IPS DF 19.7 (cell line): ENCODE measurements at places on chromosomes 1 and 21.

GRCh38 chr1:42319871-42320484, 15.1 kb downstream of the FOXJ3 start:
- DNase-seq = no peak

GRCh38 chr1:68429233-68429808, 20.4 kb downstream of the RPE65 start:
- no peak for DNase-seq

- DNase-seq = no peak
These were observed 11.9 kb downstream of the RPL5 start for GRCh38 chr1:92843429-92844352.

DNA sequence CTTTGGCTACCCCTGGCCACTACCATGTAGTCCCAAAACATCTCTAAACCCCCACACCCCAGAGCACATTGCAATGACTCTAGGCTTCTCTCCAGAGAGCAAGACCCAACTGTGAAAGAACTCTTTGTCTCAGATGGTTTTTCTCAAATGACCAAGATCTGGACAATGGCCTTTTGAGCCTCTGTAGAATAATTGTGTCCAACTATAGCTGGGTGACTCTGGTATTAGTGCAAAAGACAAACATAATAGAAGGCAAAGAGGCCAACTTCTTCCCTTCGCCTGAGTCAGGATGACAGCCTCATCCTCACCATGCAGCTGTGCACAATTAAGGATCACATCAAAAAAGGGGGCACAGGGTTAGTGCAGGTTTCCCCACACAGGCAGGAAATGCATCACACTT, 139.6 kb downstream of the BRINP2 start:
- no peak for DNase-seq

DNA sequence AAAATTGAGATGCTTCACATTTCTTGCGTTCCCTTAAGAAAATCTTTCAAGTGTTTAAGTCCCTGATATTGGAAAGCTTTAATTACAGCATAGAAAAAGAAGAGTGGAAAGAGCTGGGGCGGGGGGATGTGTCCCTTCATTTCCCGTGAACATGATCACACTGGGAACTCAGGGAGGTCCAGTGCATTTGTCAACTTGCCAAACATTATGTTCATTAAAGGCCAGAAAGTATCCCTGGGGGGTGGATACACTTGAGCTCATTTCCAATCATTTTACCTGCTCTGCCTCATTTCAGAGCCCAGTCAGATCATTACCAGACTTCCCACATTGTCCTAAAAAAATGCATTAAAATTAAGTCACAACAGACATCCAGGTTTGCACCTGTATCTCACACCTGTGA, 123.6 kb upstream of the KCNJ15 start:
- no peak for DNase-seq

- no peak for DNase-seq
These were observed 847 bp upstream of the RORC start for GRCh38 chr1:151832318-151832980.

DNA sequence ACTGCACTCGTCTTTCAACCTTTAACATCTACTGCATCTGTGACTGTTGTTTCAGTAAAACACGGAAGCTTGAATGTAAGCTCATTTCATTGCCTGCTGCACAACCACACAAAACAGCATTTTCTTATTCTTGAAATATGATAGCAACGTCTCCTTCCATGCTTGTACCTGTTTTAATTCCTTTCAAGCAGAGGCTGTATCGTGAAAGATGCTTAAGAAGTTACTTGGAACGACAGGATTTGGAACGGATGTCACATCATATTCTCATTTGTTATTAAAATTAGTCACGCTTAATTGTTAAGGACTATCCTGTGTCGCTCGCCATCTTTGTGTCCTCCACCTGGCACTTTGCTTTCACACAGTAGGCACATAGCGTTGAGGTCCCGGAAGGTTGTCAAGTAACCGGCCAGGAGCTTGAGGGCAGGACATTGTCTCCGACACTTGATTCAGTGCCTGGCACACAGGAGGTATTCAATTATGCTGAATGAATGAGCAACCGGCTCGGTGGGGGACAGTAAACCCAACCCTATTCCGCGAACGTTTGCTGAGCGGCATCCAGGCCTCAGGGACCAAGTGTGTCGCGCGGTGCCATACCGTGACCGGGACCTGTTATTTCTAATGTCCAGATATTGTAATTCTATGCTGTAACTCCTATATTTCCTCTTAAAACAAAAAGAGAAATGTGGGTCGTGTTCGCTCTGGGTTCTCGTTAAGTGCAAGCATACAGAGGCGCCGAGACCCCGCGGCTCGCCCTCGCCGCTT, 499 bp upstream of the SH3GLB1 start:
- DNase-seq = no peak

- DNase-seq = no peak
These were observed 189.1 kb upstream of the POU3F1 start for GRCh38 chr1:38235705-38236104.

DNA sequence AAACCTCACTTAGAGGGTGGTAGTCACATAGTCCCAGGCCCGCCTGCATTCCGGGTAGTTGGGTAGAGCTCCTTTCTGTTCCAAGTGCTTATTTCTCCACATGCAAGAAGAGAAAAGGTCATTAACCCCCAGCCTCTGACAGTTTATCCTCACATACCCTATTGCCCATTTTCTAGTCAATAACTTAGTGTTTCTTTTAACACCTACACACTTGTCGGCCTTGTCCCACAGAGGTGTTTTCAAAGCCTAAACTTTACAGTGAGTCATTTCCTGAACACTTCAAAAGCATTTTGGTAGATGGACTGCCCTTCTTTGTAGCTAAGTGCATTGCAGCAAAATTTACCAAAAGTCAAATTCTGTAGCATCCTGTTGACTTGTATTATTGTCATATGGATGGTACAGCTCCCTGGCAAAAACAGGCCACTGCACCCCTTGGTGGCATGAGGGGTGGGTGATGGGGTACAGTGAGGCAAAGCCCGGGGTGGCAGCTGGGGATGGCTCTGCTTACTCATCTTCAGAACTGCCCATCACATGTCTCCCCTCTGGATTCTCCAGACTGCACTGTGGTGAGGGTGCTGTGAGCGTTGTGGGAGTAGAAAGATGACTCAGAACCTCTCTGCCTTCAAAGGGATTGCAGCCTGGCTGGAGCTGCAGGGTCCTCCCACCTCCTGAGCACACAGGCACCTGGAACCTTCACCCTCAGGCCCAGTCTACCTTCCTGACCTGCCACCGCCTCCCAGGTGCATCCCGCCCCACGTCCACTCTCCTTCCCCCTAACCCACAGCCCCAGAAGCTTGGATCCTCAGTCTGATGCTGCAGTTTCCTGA, 45.8 kb upstream of the DMRTB1 start:
- DNase-seq = no peak

DNA sequence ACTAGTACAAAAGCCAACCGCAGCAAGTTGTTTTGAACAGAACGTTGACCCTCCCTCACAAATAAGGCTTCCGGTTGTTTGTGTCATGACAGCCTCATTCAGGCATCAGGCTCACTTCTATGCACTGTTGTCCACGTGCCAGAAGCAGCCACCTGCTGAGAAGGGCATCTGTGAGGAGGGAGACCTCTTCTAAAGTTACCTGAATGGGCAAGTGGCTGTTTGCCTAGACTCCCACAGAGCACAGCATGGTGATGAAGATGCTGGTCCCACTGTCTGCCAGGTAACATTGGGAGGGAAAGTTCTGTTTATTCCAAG, 176.1 kb downstream of the CLIC6 start:
- DNase-seq = no peak

DNA sequence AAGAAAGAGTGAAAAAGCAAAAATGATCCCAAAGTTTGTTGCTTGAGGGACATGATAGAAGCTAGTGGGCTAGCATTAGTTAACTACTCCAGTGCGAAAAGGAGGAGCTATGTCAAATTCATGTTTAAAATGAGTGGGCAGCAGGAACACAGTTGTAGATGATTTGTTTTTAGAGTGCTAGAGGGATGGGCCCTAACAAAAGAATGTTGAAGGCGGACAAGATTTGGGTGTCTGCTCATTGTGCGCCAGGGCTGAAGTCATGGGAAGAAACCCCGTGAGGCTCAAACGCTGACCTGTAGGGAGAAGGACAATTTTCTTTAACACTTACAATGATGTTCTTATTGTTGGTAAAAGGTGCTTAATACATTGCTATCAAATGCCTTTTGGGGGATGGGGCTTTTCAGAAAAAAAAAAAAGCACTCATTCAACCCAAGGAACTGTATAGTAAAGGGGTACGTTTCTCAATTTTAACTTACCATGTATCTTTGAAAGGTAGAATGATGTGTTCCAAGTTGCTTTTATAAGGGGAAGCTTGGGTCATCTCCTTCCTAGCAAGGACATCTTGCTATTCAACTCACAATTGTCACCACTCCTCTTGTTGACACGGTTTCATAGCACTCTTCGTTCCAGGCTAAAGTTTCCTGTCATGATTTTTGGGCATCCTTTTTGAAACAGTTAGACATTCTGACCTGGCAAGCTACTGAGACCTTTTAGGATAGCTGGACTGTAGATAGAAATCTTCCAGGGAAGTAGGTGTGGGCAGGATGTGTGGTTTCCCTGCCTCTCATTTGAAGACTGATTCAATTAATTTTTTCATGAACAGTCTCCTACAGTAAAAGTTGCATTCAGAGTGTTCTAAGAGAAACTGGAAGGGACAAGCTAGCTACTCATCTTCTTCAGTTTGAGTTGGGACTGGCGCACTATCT, 53.0 kb upstream of the CNN3 start:
- DNase-seq = no peak

- no peak for DNase-seq
These were observed 454.3 kb downstream of the AJAP1 start for GRCh38 chr1:5108740-5109139.

- no peak for DNase-seq
These were observed 501.6 kb downstream of the NPHP4 start for GRCh38 chr1:5490635-5491034.

DNA sequence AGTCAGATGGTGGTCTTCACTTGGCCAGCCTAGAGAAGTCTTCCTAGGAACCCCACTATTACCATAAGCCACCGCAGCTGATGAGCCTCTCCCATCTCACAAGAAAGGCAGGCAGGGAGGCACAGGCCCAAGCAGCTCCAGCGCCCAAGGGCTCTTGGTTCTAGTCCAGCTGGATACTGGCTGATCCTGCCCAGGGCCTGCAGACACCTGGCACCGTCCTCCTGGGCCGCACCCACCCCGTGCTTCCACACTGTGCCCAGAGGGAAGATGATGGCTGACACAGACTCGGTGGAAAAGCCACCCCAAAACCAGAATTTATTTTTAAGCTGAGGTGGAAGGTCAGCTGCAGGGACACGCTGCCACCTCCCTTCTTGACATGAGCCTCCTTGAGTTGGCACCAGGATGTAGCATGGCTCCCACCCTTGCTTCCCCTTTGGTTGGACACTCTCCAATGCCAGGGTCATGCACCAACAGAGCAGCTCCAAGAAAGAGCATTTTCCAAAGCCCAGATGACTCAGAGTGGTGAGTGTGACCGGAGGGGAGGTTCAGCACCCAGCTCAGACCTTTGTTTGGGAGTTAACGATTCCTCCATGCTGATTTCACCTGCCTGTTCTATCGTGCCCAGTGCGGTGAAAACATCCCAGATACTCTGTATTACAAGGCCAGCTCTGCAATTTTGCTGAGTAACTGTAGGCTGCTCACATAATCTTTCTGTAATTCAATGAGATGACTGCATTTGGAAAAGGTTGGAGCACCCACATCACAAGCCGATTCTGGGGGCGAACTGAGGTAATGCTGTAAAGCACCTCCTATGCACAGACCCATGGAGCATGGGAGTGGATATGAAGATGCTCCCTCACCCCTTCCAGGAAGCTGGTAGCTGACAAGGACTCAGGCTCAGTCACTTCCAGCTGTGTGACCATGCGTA, 63.1 kb upstream of the SLC2A1 start:
- DNase-seq = no peak

DNA sequence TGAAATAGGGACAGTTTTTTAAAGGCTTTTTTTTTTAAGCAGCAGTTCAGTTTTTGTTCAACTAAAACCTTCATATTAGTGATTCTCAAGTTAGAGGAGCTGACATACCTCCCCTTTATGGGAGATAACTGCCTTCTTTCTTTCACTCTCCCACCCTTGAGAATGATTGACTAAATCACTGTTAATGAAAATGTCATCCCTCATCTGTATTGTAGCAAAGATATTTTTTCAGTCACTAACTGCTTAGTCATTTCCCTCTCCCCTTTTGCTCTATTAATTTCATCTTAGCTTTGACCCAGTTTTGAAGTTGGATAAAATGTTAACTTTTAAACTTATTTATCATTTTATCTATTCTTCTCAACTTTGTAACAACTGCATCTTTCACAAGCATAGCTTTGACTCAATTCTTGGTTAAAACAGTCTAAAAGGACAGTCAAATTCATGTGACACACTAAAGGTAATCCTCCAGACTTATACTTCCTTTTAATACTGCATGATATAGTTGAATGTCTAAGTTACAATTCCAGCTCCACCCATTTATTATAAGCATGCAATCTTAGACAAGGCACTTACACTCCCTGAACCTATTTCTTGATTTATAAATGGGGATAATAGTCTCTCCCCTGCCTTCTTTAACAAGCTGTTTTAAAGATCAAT, 17.1 kb downstream of the CAPZA1 start:
- no peak for DNase-seq

GRCh38 chr21:27719226-27719625, 752.3 kb upstream of the ADAMTS5 start:
- DNase-seq = no peak

DNA sequence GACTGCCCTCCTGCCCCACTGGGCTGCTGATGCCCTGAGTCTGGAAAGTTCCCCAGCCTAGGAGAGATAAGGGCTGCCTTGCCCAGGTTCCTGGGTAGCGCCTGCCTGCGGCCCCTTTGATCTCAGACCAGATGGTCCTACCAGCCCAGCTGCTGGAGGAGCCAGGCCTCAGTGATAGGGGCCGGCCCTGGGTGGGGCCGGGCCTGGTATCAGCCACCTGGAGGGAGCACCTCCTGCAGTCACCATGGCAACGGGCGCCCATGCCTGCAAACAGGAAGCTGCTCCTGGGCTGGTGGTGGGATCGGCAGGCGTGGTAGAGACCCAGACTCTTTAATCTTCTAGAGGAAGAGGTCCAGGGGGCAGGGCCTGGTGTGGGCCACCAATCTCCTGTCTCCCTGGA, 119.7 kb upstream of the WNT4 start:
- DNase-seq = no peak

- DNase-seq = no peak
These were observed 14.8 kb downstream of the NUCKS1 start for GRCh38 chr1:205735218-205735617.

DNA sequence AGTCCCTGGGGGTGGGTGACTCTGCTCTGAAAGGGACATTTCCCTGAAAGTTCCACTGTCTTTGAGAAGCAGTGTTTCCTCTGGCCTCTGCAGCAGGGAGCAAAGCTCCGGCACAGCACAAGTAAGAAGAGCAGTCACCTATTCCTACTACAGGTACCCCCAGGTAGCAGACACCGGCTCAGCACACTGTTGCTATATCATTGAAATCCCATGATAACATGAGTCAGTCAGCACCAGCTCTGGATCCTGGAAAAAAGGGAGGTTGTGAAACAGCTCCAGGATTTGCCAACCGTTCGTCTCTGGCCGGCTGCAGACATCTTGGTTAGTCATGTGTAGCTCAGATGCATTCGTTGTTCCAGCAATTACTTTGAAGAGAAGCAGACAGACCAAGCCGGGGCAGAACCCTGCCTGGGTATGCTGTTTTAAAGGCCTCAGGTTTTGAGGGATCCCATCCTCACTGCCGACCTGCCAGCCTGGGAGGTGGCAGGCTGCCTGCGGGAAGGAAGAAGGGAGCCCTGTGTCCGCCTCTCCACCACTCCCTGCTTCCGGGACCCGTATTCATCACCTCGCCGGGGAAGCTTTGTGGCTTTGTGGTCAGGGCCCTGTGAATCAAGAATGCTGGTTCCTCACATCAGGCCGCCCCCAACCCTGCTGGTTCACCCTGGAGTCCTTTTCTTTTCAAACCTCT, 139.2 kb downstream of the CLIC6 start:
- DNase-seq = no peak
